ENCODE measurements at places on chromosomes 2 and 18.

DNA sequence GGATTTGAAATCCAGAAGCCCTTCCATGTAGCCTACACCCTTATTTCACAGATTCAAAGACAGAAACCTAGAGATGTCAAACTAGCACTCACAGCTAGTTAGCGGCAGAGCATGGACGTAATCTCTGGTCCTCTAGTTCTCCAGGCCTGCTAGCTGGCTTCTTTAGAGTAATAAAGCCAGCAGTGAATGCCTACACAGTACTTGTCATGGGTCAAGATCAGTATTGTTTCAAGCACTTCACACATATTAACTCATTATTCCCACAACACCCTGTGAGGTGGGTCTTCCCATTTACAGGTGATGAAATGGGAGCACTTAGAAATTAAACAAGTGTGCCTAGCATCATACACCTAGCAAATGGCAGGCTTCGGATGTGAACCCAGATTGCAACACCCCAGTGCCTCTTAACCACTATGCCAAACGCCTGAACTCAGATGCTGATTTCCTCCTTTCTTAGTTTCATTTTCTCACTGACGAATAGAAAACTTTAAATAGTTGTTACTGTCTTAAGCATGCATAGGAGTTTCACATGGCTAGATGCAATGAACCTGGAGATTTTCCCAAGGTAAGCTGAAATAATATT lies 14.5 kb upstream of the ZBTB14 start:
- no peak for DNase-seq

DNA sequence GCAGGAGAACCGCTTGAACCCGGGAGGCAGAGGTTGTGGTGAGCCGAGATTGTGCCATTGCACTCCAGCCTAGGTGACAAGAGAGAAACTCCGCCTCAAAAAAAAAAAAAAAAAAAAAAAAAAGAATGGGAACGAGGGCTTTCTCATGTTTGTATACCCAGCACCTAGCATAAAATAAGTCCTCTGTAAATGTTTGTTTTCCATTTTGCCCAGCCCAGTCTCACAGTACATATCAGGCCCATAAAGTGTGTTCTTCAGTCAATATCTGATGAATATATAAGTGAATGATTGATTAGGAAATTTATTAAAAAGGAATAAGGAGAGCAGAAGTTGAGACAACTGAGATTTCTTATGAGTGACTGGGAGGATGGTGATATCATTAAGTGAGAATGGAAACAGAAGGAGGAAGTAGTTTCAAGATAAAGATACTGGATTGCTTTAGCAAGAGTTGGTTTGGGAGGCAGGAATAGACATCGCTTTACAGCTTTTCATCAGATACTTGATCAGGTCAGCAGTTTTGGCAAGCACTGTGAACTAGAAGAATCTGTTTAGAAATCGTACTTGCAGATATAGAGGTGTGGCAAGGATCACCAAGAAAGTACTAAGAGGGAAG lies 327.5 kb downstream of the KIAA1328 start:
- no peak for DNase-seq

GRCh38 chr18:9172506-9173127 lies 36.0 kb downstream of the ANKRD12 start:
- DNase-seq = no peak

- DNase-seq = no peak
These were observed 101.0 kb downstream of the GPD2 start for GRCh38 chr2:156537141-156537540.

DNA sequence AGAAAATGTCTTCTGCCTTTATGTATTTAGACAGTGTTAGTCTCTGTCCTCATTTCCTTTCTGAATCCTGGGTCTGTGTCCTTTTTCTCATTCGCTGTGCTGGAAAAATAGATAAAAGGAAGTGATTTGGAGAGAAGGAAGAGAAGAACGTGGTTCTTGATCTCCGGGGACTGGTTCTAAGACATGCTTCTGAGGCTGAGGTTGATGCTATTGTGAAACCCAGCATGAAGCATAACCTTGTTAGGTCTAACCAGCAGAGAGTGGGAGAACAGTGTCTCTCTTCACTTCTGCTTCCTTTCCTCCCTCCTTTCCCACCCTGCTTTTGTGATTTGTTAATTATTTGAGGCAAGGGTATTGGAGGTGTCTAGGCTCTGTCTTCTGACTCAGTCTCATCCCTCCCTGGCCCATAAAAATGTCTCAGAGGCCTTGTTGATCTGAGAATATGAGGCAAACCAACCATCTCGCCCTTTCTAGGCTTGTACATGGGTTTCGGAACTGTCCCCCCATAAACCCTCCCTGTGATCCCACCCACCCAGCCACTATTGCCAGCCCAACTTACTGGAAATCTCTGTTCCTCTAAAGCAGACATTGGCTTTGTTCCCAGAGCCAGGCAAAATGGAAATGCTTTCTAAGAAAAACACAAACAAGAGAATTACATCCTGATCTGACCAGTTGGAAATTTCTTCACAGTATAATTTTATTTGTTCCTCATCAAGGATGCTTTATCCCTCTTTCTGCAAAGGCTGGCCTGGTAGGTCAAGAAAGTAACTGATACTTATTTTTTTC lies 360.6 kb upstream of the TNP1 start:
- no peak for DNase-seq

DNA sequence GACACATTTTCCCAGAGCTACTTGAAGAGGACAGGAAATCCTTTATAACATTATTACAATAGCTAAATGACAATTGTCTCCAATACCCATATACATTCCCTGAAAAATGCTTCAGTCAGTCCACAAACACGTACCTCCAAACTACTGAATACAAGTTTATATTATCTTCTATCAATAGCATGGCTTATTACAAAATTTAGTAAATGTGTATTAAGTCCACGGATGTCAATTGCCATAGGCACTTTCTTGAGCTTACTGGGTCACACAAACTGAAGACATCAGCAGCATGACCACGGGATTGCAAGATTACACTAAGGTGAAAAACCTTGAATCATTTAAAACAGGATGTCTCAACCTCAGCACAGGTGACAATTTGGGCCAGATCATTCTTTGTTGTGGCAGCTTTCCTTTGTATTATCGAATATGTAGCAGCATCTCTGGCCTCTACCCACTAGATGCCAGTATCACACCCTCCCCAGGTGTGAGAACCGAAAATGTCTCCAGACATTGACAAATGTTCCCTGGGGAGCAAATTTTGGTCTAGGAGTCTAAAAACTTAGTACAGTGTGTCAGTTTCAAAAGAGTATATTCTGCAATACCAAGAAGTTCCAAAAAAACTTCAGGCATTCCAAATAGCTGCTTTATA lies 1.4 kb downstream of the MBD2 start:
- no peak for DNase-seq

DNA sequence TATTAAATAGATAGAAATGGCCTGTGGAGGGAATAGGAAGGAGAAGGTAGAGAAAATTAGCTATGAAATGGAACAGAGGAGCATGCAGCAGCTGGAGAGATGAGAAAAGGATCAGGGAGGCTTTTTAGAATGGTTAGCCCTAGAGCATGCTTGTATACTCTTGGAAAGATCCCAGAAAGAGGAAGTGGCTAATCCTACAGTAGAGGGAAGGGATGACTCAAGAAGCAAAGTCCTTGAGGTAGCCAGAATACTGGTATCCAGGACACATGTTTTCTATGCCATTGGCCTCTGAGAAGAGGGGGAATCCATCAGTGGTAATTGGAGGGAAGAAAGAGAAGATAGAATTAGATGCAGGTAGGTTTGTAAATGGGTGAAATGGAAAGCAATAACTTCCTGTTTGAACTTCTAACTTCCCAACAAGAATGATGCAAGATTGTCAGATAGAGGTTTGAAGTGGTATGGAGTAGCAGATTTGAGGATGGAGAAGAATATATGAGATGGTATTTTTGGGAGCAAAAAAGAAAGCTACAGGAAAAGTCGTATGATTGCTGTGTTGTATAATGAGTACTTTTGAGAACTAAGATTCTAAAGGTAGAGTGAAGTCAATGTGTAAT lies 17.1 kb upstream of the OSBPL6 start:
- DNase-seq = no peak

DNA sequence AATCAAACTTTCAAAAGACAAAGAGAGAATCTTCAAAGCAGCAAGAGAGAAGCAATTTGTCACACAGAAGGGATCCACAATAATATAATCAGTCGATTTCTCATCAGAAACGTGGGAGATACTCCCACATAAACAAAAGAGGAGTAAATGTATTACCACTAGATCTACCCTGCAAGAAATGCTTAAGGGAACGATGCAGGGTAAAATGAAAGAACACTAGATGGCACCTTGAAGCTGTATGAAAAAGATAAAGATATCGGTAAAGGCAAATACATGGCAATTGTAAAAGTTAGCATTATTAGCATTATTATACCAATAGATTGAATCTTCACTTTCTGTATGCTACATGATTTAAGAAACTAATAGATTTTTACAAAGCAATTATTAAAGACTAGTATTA lies 677.0 kb downstream of the SUCLG1 start:
- no peak for DNase-seq

GRCh38 chr18:48949606-48950535 lies 894 bp downstream of the SMAD7 start:
- no peak for DNase-seq

- no peak for DNase-seq
These were observed 409.7 kb upstream of the PIK3C3 start for GRCh38 chr18:41545091-41545888.

- DNase-seq = no peak
These were observed 204.9 kb downstream of the EN1 start for GRCh38 chr2:118642501-118642900.

DNA sequence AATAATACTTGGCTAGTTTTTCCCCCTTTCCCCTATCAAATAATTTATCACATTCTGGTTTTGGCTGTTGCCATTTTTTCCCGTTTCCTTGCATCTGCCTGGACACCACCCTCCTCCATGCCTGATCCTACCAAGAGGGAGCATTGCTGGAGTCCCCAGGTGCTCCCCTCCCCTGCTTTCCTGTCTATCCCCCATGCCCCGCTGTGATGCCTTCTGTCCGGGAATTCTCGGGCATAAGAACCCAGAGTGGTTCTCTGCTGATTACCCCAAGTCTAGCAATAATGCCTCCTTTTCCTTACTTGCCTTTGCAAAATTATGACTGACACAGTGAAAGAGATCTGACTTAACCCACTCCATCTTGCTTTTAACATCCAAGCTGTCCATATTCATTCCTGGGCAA lies 248.0 kb upstream of the PXDN start:
- DNase-seq = peak; percentile 51

All from cerebellum (tissue), 4 donors.